Small intestine (tissue), 16 donors: ENCODE measurements at places on chromosomes 5 and 9.

- no peak for DNase-seq
These were observed 38.2 kb downstream of the CCDC192 start for GRCh38 chr5:127741412-127741811.

DNA sequence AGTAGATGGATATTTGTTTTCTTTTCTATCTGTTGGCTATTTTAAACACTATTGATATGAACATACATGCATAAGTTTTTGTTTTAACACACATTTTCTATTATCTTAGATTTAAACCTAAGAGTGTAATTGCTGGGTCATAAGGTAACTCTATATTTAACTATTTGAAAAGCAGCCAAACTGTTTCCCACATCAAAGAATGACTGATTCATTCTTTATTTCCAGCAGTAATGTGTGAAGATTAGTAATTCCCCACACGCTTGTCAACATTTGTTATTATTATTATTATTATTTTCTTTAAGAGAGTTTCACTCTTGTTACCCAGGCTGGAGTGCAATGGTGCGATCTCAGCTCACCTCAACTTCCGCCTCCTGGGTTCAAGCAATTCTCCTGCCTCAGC, 1495.8 kb downstream of the EFNA5 start:
- DNase-seq = no peak

GRCh38 chr5:53084546-53085255, 24.9 kb downstream of the MOCS2 start:
- DNase-seq = no peak

DNA sequence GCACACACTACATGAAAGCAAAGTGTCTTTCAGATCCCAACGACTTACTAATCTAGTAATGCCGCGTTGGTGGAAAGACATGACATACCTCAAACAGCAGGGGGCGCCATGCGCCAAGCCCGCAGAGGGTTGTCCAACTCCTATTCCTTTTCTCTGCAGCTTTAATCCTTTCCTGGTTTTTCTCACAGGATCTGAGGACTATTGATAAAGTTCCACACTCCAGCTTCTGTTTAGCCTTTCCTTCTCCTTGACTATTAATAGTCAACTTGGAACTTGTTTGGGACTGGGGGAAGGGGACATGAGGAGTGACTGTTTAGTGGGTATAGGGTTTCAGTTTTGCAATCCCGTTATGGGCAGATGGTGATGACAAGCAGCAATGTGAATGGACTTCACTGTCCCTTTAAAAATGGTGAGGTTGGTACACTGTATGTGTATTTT, 62.9 kb downstream of the OTULIN start:
- DNase-seq = peak; percentile 80

- no peak for DNase-seq
These were observed 31.1 kb upstream of the CETN3 start for GRCh38 chr5:90440644-90441043.

- DNase-seq = no peak
These were observed 1888.2 kb downstream of the EFNA5 start for GRCh38 chr5:105782501-105782900.

DNA sequence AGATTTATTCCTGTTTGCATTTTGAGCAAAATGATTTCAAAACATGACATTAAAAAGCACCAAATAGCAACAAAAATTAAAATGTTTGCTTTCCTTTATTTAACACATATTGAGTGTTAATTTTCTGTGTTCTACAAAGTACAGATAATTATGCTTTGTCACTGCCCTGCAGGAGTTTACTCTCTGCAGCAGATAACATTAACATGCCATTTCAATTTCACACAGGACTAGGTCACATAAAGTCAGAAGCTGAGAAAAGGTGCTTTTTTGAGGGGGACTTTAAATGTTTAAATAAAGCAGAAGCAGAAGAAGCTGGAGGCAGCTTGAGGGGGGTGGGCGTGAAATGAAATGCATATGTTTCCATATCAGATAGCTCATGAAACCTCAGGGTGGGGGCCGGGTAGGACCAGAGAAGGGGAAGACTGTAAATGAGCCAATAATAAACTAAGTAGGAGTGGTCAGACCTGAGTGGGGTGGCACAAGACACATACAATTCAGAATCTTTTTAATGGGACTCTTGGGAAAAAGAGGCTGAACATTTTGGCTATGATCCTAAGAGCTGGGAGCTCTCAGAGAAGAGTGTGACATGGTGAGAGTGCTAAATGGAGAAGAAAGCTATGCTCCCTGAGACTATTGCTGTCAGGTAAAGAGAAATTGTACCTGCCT, 387.5 kb downstream of the FAM170A start:
- no peak for DNase-seq

DNA sequence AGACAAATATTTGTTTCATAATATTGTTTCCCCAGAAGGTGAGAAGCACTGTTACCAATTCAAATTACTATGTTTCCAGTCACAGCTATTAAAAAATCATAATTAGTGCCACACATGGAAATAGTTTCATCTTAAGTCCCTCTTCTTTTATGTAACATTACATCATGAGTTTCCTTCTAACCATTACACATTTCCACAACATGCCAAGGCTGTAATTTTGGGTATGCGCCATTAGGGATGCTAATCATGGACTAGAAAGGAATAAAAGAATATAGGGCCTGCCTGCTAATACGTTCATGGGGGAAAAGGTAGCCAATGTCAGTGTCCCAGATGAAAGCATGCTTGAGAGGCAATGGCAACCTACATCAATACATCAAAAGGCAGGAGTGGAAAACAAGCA, 142.5 kb upstream of the LPAR1 start:
- DNase-seq = no peak
